ENCODE measurements at places on chromosomes 7 and 10. TPM values are rescaled to one million over a fixed set of nuclear protein-coding genes. Genes with fewer than 3 reads are reported as not detected.

DNA sequence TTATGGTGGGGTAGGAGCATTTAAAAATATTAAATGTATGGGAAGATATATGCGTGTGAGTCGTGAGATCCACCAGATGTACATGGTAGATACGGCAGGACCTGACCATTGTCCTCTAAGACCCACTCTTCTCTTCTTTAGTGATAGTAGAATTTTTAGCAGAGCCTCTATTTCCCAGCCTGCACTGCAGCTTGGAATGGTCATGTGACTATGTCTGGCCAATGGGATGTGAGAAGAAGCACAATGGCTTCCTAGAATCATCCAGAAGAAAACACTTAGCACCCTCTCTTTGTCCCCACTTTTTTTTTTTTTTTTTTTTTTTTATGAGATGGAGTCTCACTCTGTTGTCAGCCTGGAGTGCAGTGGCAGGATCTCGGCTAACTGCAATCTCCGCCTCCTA, 86.6 kb upstream of the CYTH3 start:
- H3K27me3 ChIP-seq: no peaks in the 10 kb centered on the region
- no peak for DNase-seq
- no peak overlapping the region for H3K27ac ChIP-seq
- H3K4me3 ChIP-seq: no peak overlapping the region
- no peaks in the 10 kb centered on the region for H3K4me1 ChIP-seq
- no peaks in the 10 kb centered on the region for H3K36me3 ChIP-seq

- no peak for DNase-seq
- no peaks in the 10 kb centered on the region for H3K36me3 ChIP-seq
- no peak overlapping the region for H3K4me3 ChIP-seq
- H3K4me1 ChIP-seq: peaks cover 9% of the 10 kb centered on the region
- H3K27me3 ChIP-seq: no peaks in the 10 kb centered on the region
These were observed 66.8 kb downstream of the MKI67 start for GRCh38 chr10:128059266-128059981.

Gene CHAT
- not detected for total RNA-seq

Gene CREB5
- total RNA-seq: 1.0 TPM

DNA sequence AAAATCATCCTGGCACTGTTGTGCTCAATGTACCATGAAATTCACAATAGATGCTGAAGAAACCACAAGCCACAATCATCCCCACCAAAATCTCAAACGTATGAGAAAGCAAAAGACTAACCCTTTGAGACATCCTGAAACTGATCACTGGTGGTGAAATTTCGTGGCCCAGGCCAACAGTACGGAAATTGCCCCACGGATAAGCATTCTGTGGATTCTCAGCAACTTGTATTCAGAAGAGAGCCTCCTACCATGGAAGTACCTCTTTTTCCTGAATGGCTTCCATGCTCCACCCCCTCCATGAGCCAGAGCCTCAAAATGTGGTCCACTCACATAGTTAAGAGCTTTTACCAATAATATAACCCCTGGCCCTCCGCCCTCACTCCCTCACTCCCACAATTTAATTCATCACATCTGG, 163.9 kb upstream of the AUTS2 start:
- no peaks in the 10 kb centered on the region for H3K27me3 ChIP-seq
- no peak overlapping the region for H3K27ac ChIP-seq
- no peak overlapping the region for H3K4me3 ChIP-seq
- H3K4me1 ChIP-seq: no peaks in the 10 kb centered on the region
- H3K36me3 ChIP-seq: no peaks in the 10 kb centered on the region
- DNase-seq: no peak

Gene UNCX
- not detected for total RNA-seq

GRCh38 chr10:26628395-26628794, 69.1 kb upstream of the PDSS1 start:
- no peak overlapping the region for H3K27ac ChIP-seq
- peaks cover 11% of the 10 kb centered on the region for H3K27me3 ChIP-seq
- H3K4me1 ChIP-seq: no peaks in the 10 kb centered on the region
- no peaks in the 10 kb centered on the region for H3K36me3 ChIP-seq

Gene CALN1
- not detected for total RNA-seq

Gene MYOF
- total RNA-seq: 255 TPM

DNA sequence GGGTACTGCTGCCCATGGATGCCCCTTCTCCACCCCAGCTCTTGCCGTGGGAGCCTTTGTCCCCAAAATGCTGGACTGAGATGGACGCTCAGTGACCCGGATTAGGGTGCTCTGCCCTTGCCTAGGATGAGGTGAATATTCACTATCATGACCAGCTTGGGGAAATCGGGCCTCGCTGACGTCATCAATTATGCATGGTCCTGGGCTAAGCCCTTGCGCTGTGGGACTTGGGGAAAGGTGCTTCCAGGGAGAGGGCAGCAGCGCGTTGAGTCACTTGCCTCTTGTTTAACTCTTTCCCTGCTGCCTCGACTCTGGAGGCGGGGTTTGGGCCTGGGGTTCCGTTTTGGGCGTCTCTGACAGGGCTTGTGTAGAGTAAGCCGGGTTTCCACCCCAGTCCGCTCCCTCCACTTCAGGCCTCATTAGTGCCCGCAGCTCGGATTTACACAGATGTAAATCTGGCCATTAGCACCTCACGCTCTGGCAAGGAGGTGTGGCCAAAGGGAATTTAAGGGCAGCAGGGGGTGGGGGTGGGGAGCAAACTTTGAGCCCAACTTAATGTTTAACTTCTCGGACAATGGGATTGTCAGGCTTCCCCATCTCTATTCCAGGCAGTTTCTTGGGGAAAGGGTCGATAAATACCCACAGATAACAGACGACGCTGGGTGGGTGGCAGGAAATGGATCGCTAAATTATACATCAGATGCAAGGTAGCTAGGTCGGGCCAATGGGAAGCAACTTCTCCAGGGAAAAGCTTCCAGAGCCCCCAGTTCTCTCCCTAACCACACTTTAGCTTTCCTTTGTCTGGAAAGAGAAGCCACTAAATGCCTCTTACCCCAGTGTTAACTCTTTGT, 51.3 kb upstream of the TCF7L2 start:
- no peak for DNase-seq
- H3K4me1 ChIP-seq: no peaks in the 10 kb centered on the region
- H3K36me3 ChIP-seq: no peaks in the 10 kb centered on the region
- no peak overlapping the region for H3K4me3 ChIP-seq

Gene CYREN
- total RNA-seq: 70.5 TPM

GRCh38 chr7:26686448-26686981, 177.9 kb downstream of the SKAP2 start:
- peak; percentile 7 for DNase-seq
- H3K27ac ChIP-seq: no peak overlapping the region
- 0 out of 2 replicates have a peak, but pooled peaks cover 4% of the 10 kb centered on the region for H3K36me3 ChIP-seq
- H3K4me1 ChIP-seq: no peaks in the 10 kb centered on the region
- no peaks in the 10 kb centered on the region for H3K27me3 ChIP-seq
- H3K4me3 ChIP-seq: no peak overlapping the region

- peak; percentile 63 for DNase-seq
- peak overlapping the region; percentile 95 for H3K4me3 ChIP-seq
- H3K36me3 ChIP-seq: no peaks in the 10 kb centered on the region
These were observed 804 bp downstream of the UNC5B start for GRCh38 chr10:71213127-71213621.

DNA sequence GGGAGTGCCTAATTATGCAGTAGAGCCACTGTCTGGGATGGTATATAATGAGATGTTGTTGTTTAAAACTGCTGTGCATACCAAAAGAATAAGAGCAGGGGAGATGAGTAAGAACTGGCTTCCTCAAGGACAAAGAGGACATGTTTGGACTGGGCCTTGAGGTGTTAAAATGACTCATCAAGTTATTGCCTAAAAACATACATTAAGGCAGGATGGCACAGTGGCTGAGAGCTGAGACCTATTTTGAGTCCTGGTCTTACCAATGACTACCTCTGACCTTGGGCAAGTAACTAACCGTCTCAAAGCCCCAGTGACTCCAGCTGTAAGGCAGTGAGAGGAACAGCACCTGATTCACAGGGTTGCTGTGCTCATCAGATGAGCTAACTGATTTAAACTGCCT, 71.1 kb downstream of the CFAP58 start:
- no peaks in the 10 kb centered on the region for H3K4me1 ChIP-seq
- H3K27ac ChIP-seq: no peak overlapping the region
- DNase-seq: no peak
- no peaks in the 10 kb centered on the region for H3K36me3 ChIP-seq
- H3K4me3 ChIP-seq: no peak overlapping the region
- peaks cover 10% of the 10 kb centered on the region for H3K27me3 ChIP-seq

Gene CUZD1
- total RNA-seq: 1.4 TPM
